Dermis blood vessel endothelial cell (primary cell): ENCODE measurements at places on chromosomes 1 and 21. TPM values are rescaled to one million over a fixed set of nuclear protein-coding genes. Genes with fewer than 3 reads are reported as not detected.

S100A6 gene
- total RNA-seq: 239 and 342 TPM in 2 replicates

KCNJ10 gene
- not detected in 2 replicates for total RNA-seq

DNA sequence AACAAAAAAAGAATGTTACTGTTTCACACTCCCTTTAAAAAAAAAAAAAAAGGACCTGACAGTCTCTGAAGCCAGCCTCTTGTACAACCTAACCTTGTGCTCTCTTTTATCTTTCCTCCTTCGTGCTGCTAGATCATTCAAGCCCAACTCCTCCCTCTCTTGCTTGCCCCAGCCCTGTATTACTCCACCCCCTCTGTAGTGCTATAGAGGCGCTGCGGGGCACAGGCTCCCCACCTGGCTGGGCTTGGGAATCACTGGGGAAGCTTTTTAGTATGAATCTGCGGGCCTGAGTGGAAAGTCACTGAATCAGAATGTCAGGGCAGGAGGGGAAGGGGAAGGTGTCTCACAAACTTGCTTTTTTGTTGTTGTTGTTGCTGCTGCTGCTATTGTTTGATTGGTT, 383.7 kb upstream of the CAMK1G start:
- no peak for DNase-seq

DNA sequence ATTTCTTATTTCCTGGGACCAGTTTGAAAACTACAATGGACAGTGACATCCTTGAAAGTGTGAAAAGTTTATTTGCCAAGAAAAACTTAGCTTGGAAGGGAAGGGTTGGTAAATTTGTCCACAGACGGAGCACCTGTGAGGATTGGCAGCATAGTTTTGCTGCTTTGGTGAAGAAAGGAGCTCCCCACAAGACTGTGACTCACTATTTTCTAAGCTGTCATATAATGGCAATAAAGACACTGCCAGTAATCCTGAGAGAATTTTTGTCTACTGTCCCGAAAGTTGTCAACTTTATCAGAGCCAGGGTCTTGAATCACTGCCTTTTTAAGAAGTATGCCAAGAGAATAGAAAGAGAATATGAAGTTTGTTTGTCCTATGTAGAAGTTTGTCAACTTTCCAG, 230.8 kb downstream of the NEGR1 start:
- DNase-seq: no peak

DNA sequence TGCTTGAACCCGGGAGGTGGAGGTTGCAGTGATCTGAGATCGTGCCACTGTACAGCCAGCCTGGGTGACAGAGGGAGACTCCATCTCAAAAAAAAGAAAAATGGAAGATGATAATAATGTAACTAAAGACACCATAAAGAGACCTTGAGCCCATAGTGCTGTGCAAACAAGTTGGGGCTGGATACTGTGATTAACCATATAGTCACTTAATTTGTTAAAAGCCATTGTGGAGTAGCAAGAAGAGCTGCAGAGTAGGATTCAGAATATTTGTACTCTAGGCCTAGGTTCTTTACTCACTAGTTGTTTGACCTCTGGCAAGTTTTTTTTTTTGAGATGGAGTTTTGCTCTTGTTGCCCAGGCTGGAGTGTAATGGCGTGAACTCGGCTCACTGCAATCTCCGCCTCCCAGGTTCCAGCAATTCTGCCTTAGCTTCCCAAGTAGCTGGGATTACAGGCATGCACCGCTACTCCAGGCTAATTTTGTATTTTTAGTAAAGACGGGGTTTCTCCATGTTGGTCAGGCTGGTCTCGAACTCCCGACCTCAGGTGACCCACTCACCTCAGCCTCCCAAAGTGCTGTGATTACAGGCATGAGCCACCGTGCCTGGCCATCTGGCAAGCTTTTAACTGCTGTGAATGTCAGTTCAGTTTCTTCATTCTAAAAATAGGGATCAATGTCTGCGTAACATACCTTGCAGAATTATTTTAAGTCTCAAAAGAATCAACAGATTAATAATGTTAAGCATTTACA, 12.8 kb downstream of the CAP1 start:
- DNase-seq: no peak
